Activated T-helper 9 cell treated with anti-CD3 and anti-CD28 coated beads, Interleukin-2, amount 50 U/mL, for 16 hours (primary cell): ENCODE measurements at places on chromosomes 6 and 20.

- DNase-seq, result no peak
Measured at GRCh38 chr20:20992277-20992676, 113.9 kb downstream of the LINC00237 start.

- no peak for DNase-seq
Measured at GRCh38 chr6:162973151-162973872, 245.5 kb downstream of the PACRG start.

- DNase-seq, result no peak
Measured at GRCh38 chr6:163940705-163941623, 526.4 kb downstream of the QKI start.

- no peak for DNase-seq
Measured at GRCh38 chr20:35368666-35369423, 42.9 kb downstream of the UQCC1 start.

GRCh38 chr6:169160091-169160854 is 93.4 kb downstream of the THBS2 start:
- DNase-seq, result no peak

DNA sequence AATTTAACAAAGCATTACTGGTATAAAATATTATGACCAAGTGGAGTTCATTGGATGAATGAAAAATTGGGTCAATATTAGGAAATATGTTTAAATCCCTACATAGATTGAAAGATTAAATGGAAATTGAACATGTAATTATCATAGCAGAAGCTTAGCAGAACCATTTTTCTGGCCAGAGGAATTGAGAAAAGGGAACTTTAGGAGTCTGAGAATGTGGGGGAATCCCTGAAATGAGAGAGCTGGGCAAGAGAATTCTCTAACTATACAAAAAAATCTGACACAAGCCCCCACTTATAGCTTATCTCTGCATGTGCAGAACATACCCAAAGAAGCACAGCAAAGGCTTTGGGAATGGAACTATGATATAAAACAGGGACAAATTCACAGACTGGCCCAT is 67.4 kb upstream of the ARHGAP18 start:
- DNase-seq, result no peak

- no peak for DNase-seq
Measured at GRCh38 chr6:89526563-89526869, 93.6 kb downstream of the ANKRD6 start.

- peak; percentile 12 for DNase-seq
Measured at GRCh38 chr6:43770372-43771209, 580 bp downstream of the VEGFA start.

GRCh38 chr6:16948396-16948795 is 153.5 kb upstream of the STMND1 start:
- no peak for DNase-seq

- no peak for DNase-seq
Measured at GRCh38 chr20:13220194-13220903, 725 bp upstream of the ISM1 start.

DNA sequence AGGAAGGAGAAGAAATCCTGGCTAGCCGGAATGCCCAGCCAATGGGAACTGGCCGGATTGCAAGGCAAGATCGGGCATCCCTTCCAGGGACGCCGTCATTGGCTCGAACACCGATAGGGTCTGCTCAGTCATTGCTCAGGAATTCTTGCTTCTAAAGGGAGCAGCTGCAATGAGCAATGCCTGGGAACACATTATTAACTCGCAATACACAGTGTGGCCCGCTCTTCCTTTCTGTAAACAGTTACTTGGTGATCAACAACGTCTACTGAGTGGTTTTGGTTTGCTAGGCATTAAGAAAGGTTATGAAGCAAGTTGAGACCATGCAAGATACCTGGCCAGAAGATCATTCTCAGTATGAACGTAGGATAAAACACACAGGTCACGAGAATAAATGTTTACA is 165.4 kb upstream of the CITED2 start:
- DNase-seq, result no peak

DNA sequence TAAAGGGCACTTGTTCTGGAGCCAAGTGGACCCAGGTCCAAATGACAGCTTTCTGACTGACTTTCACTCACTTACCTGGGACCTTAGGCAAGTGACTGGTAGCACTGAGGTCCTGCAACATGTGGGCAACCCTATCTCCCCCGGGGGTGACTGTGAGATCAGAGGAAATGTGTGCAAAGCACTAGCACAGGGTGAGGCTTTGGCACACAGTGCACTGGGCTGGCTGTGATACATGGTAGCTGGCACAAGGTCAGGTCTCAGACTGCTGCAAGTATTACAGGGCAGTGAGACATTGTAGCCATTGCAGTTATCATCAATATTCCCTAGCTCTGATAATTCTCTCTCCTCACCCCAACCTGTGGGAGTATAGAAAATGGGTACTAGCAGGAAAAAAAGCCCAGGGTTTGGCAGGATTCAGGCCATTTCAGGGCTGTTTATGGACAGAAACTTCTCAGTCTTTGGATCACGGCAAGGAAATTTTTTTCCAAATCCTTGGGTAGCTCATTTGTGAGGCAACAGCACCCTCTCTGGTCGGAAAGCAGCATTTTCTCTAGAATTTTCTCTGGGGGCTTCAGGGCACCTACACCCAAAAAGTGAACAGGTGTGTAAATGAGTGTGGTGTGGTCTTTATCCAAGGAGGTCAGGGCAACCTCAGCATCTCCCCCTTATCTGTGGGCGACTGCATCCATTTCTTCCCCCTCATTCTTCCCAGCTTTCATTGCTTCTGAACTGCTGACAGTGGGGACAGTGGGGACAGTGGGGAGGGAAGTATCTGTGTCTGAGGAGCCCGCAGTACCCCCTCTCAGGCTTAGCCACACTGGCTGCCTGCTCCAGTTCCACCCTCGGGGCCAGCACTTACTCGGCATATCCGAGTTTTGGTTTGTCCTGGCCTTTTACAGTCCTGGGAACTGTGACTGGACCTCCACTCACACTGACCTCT is 148.7 kb upstream of the PHACTR3 start:
- no peak for DNase-seq

DNA sequence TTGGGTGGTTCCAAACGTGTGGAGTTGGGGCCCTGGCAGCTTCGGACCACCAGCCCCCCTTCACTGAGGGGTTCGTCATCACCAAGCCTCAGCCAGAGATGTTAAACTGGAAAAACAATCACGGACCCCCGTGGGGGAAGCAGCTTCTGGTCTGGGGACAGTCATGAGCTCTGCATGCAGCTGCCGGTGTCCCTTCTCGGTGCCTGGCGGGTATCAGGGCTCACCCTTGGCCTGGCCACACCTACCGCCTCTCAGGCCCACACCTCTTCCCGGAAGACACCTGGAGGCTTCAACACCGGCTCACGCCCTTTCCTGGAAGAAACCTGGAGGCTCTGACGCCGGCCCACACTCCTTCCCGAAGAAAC is 77.8 kb upstream of the BHLHE23 start:
- no peak for DNase-seq

- DNase-seq, result no peak
Measured at GRCh38 chr20:37991908-37992307, 41.3 kb downstream of the TTI1 start.

GRCh38 chr20:13736436-13737191 is 48.1 kb downstream of the ESF1 start:
- DNase-seq, result no peak

GRCh38 chr6:158284876-158285655 is 27.2 kb upstream of the TULP4 start:
- no peak for DNase-seq

GRCh38 chr6:22248513-22249308 is 48.1 kb downstream of the PRL start:
- DNase-seq, result no peak

DNA sequence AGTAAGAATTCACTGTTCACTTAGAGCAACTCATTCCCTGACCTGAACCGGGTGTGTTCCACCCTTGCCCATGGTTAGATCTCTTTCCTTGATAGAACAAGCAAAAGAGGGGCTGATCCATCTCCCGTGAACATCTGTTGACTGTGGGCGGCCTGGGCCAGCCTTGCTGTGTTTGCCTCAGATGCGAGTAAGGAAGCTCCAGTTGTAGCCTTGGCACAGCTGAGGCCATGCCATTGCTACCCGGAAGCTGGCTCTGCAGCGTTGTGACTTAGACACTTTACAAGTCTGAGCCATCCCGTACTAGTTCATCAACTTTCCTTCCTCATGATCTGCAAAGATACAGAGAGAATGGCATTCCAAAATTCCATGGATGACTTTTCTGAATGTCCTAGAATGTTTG is 139.0 kb downstream of the MAP3K4 start:
- DNase-seq, result no peak

DNA sequence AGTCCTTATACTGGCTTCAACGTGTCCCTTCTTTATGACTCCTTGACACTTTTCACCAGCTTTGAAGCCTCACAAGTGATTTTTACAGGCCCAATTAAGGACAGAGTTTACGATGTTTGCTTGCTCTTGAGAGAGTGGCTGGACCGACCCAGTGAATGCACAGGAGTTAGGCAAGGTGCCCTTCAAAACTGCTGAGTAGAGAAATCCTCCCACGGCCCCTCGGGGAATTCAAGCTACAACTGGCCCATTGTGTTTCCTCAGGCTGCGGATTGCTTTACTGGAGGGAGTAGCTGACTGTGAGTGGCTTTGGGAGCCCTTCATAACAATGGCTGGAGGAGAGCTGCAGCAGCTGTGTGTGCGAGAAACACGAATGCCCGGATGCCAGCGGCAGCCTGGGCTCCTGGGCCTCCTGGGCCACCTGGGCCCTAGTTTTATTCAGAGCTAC is 50.0 kb downstream of the SGK1 start:
- no peak for DNase-seq

- no peak for DNase-seq
Measured at GRCh38 chr20:63950701-63951397, 5.4 kb downstream of the UCKL1 start.

GRCh38 chr6:76982476-76983199 is 480.7 kb downstream of the HTR1B start:
- DNase-seq, result no peak

DNA sequence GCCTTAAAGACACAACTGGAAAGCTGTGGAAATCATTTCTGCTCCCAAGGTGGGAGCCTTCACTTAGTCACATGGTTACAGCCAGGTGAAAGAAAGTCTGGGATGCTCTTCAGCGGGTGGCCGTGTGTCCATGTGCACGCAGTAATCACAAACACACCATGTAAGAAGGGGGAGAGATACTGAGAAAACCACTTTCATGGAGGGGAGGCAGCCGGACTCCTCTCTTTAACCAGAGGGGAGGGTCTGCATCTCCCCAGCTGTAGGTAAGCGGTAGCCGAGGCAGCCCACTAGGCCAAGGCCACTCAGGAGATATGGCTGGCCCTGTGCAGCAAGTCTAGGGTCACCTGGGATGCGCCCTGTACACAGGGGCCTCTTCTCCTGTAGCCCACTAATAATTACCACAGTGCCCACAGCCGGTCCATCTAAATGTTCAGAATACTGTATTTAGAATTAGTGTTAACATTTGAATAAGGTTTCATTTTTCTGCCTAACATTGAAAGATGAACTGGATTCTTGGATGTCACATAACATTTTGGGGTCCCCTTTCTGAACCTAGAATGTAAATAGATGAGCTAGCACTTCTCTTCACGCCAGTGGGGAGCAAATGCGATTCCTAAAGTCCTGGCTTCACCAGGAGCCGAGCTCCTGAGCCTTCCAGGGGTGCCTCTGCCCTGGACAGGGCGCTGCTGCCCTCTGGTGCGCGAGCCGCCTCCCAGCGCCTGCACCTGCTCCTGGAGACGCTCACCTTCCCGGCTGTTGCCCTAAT is 15.9 kb downstream of the GPR31 start:
- peak; percentile 50 for DNase-seq
